ENCODE measurements at places on chromosomes 3 and 15. TPM values are rescaled to one million over a fixed set of nuclear protein-coding genes. Genes with fewer than 3 reads are reported as not detected.

The TMCO5A gene
- total RNA-seq = not detected

The HHLA2 gene
- total RNA-seq = not detected

The FAM81A gene
- 0.34 TPM for total RNA-seq

The RGMA gene
- 3.1 TPM for total RNA-seq

The MYO5C gene
- total RNA-seq = 10.6 TPM

Measured in nasal cavity respiratory epithelium epithelial cell of viscerocranial mucosa (primary cell).